ENCODE measurements at places on chromosomes 5 and 9. TPM values are rescaled to one million over a fixed set of nuclear protein-coding genes. Genes with fewer than 3 reads are reported as not detected.

- no peak for DNase-seq
Observed at GRCh38 chr9:136105398-136106135, 10.5 kb upstream of the NACC2 start.

DNA sequence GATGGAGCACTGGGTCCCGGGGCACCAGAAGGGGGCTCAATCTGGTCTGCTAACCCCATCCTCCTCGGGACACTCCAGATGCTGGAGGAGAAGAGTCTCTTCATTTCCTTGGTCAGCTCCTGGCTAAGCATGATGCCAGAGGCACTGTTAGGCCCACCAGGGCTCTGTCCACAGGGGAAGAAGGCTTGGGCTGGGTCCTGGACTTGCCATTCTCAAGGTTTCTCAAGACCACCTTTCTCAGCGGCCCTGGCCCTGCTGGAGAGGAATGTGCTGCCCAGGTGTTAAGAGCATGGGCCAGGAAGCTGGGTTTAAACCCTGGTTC lies 7.9 kb downstream of the SH2D3C start:
- no peak for DNase-seq

GRCh38 chr9:130343445-130343918 lies 77.9 kb downstream of the HMCN2 start:
- no peak for DNase-seq

GRCh38 chr5:133262690-133263089 lies 210.9 kb downstream of the HSPA4 start:
- DNase-seq: no peak

DNA sequence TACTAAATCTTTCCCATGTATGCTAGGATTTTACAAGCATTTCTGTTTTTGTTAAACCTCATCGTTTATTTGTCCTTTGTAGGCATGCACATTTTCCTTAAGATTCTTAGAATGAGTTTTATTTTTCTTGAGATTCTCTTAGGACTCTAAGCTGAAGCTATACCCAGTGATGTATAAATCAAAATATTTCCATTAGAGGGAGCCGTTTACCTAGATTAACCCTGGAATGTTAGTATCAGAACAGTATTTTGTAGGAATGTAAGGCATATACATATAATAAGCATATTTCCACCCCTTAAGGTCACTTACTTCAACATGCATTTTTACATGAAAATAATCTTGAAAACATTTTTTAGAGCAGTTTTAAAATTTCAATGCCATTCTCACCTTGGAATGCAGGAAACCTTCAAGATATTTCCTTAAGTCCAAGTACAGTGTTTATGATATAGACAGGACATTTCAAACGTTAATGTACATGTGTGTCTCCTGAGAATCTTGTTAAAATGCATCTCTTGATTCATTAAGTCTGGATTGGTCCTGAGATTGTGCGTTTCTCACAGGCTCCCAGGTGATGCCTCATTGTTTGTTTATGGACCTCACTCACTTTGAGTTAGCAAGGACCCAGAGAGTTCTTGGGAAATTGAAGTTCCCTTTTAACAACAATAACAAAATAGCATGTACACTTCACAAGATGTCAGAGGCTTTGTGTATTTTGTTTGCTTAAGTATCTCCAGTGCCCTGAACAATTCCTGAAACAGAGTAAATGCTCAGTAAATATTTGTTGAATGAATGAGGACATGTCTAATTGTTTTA lies 34.9 kb upstream of the FCHO2 start:
- peak; percentile 12 for DNase-seq

GRCh38 chr9:18722882-18723281 lies 248.9 kb downstream of the ADAMTSL1 start:
- no peak for DNase-seq

GRCh38 chr9:708551-709432 lies 132.7 kb upstream of the DMRT1 start:
- DNase-seq: no peak

- no peak for DNase-seq
Observed at GRCh38 chr5:103667068-103667467, 104.5 kb upstream of the NUDT12 start.

- no peak for DNase-seq
Observed at GRCh38 chr5:125451622-125452021, 705.2 kb upstream of the ZNF608 start.

- no peak for DNase-seq
Observed at GRCh38 chr9:95857124-95857523, 18.4 kb upstream of the ERCC6L2 start.

TCF7 gene
- total RNA-seq: 265 TPM

KCNV2 gene
- total RNA-seq: not detected

OBP2B gene
- total RNA-seq: not detected

TMEM174 gene
- not detected for total RNA-seq

NR2F1-AS1 gene
- 2.0 TPM for total RNA-seq

DMRT2 gene
- 19.0 TPM for total RNA-seq

B4GALT7 gene
- 14.1 TPM for total RNA-seq

PIP5KL1 gene
- total RNA-seq: 0.33 TPM

SHISAL2B gene
- not detected for total RNA-seq
